NCI-H187 treated with DMSO at 0.1 percent for 48 hours (cell line): ENCODE measurements at places on chromosomes 3 and 15.

DNA sequence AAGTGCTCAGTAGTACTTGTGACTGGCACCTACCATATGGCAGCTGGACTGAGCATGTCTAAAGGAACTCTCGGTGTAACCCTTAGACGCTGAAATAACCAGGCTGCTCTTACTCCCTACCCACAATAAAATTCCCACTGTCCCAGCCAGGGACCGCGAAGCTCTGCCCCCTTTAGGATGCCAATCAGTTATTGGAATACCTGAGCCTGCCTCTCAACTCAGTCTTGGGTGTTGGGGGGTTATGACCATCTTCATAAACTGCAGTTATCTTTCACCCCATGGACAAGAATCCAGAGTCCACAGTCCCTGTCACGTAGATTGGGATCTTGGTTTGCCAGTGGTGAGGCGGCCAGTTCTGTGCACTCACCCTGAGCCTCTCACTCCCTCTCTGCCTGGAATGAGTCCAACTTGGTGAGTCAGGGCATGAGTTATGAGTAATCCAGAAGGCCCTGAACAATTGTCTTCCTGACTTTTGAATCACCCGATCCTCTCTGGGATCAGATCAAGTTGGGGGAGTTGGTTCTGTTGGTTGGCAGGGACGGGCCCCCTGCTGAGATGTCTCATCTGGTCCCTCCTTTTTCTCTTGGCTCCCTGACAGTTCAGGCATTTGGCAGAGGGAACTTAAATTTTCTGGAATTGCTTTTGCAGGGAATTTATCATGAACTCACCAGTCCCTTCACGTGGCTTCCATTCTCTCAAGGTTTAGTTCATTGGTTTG, 120.1 kb upstream of the UBE2E1 start:
- no peak for DNase-seq

DNA sequence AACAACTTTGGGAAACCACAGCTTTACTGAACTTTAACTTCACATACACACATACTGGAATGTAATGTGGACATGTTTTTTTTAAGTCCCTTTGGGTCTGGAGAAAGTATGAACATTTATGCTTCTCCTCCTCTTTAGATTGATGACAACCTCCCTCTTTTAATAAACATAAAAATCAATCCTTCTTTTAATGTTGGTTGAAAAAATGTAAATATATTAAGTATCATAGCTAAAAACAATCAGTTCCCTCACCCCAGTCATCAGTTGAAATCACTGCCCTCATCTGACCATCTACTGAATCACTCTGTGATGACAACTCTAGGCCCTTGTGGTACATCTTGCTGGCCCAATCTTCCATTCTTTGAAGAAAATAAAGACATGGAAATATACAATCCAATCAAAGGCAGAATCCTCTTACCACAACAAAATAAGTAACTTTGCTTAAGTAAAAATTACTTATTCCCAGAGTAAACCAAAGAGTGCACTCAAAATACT, 6.4 kb downstream of the AAGAB start:
- DNase-seq: no peak

- DNase-seq: no peak
These were observed 175.6 kb downstream of the SMAD6 start for GRCh38 chr15:66877477-66878271.

DNA sequence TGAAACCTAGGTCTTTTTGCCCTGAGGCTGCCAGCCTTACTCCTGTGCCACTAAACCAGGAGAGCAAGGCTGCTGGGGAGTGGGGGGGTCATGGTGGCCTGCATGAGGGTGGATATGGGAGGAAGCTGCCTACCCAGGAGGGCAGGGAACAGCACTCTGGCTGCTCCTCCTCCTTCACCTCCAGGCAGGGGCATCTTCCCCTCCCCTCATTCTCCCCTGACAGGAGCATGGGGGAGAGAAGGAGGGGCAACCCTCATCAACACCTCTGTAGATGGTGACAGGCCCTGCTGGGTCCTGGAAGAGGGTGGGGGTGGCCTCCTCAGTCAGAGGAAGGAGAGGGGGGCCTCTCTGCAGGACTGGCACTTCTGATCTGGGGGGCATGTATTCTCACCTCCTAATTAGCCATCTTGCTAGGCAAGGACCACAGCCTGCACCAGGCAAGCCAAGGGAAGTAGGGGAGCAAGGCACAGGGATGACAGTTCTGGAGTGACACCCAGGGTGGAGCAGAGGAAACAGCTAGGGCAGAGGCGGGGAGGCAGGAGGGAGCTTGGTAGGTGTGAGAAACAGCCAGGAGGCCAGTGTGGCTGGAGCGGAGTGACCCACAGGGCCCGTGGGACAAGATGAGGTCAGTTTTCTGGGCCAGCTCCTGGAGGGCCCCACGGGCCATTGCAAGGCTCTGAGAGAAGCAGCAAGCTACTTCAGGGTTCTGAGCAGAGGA, 4.9 kb downstream of the CCDC33 start:
- DNase-seq: no peak

DNA sequence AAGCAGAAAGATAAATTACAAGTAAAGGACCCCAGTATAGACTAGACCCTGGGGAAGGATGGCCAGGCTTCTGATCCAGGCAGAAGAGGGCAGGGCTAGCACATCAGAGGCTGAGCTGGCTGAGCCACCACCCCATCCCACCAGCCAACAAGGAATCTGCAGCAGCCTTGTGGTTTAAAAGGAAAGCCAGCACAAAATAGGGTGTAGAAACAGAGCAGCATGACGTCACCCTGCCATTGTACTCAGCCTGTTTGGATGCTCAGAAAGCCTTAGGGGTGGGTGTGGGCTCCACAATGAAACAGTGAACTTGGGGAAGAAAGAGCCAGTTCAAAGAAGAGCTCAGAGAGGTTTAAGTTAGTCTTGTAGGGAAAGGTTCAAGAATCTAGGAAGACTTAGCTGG, 28.2 kb downstream of the DUOX1 start:
- no peak for DNase-seq

DNA sequence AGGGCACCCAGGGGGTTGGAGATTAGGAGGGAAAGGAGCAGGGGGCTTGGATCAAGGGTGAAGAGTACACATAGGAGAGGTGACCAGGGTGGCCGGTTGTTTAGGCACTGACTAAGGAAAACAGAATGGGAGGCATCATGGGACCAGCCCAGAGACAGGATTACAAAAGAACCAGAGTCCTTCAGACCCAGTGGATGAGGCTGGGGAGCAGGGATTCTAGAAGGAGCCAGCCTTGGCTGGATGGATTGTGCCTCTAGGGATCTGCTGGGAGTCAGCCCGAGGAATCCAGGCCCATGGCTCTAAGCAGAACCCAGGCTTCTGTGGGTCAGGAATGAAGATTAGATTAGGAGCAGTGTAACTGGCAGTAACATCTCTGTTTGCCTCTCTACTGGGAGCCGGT, 98.6 kb downstream of the ARNT2 start:
- DNase-seq: no peak

GRCh38 chr3:175593331-175593730, 734.2 kb downstream of the NAALADL2 start:
- DNase-seq: no peak

DNA sequence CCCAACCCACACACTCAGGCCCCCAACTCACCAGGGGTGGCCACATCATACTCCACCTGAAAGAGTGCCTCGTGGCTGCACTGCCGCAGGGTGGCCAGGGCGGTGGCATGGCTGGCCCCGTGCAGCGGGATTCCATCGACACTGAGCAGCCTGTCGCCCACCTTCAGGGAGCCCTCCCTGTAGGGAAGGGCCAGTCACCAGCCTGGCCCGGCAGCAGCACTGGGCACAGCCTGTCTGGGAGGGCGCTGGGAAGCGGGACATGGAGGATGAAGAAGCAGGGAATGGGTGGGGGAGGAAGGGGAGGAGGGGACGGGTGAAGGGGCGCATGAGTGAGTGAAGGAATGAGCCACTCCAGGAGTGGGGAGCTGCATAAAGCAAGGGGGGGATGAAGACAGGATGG, 18.5 kb downstream of the GRIP2 start:
- no peak for DNase-seq

- DNase-seq: no peak
These were observed 35.7 kb downstream of the EEFSEC start for GRCh38 chr3:128188956-128189355.

GRCh38 chr3:86554383-86554782, 436.6 kb downstream of the VGLL3 start:
- no peak for DNase-seq

DNA sequence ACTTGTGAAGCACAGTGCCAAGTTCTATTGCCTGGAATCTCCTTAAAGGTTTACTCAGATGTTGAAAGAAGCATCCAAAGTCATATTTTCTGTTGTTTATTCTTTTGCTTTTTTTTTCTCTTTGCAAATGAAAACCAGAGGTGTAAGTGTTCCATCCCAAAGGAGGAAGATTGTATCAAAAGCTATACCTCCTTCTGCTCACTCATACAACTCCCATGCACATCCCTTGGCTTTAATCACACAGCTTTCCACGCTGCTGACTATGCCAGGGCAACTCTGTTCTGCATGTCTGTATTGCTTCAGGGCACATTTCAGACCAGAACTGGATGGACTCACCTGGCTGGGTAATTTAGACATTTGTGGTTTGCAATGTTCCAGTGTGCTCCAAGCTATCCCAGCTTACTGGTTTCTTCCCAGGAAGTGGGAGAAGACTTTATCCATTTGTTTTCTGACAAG, 399.6 kb upstream of the TBL1XR1 start:
- DNase-seq: no peak

DNA sequence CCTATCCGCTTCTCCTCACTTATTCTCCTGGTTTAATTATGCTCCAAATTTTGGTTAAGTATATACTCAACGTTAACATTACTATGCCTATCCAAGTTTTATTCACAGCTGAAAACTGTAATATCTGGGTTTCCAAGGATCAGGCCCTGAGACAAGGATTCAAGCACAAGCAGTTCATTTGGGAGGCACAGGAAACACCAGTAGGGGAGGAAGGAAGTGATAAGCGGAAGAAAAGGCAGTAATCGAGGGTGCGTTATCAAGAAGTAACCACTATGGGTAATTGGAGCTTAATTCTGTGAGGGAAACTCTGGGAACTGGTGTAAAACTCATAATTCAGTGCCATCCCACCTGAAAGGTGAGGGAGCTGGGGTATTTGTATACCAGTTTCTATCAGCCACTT, 120.3 kb downstream of the KCNAB1 start:
- DNase-seq: no peak

- DNase-seq: no peak
These were observed 369.5 kb downstream of the CNTN6 start for GRCh38 chr3:1462371-1462770.

DNA sequence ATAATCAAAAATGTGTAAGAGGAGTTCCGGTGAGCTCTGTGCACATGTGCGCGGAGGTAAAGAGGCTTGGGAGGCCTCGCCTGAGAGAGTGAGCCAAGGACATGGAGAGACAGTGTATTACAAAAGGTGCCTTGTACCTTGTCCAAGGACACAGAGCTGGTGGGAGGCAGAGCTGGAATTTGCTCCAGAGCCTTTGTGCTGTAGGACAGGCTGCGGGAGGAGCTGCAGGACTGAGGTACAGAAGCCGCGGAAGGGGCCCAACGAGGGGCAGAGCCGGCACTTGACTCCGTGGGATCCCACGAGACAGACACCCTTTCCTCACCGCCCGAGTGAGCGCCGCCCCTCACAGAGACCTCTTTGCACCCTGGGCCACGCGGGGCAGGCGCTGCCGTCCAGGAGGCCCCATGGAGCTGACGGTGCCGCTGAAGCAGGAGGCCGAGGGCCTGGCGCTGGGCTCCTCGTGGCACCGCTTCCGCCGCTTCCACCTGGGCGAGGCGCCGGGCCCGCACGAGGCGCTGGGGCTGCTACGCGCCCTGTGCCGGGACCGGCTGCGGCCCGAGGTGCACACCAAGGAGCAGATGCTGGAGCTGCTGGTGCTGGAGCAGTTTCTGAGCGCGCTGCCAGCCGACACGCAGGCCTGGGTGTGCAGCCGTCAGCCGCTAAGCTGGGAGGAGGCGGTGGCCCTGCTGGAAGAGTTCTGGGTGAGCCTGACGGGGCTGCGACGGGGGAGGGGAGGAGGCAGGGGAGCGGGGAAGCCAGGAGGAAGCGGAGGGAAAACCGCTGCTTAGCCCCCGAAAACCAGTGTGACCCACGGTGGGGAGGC, 68.7 kb downstream of the SLTM start:
- DNase-seq: no peak

GRCh38 chr3:126528419-126528799, 4.5 kb downstream of the CHST13 start:
- no peak for DNase-seq
